ENCODE measurements at places on chromosomes 1 and 21.

DNA sequence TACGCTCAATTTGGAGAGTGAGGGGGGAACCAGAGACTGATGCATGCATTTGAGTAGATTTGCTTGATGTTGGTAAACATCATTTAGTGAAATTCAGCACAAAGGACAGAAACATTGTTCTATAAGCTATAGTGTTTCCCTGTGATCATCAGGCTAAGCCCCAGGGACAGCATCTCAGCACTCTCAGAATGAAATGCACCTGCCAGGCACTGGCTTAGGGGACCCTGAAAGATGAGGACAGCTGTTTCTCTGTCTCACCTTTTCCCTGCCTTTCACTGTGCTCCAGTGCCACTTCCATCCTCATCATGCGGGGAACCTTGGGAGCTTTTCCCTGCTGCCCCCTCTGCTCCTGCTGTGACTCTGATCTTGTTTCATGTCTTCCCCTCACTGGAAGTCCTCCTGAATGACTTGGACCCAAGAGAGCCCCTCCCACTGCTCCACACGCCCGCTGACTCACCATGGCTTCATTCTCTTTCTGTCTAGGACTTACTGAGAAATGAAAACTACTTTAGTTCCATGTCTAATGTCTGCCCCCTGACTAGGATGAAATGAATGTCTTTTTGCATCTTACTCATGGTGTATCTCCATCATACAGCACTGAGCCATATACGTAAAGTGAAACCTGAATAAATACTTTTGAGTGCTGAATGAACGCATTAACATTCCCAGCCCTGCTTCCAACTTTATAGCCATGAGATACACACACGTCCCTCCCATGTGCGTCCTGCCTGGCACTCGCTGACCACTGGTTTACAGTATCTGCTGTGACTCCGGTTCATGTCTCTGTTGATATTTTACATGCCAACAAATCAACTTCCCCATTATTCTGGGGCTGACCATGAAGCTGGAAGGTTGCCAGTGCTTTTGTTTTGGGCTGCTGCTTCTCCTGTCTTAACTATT lies 182.0 kb downstream of the PCP4 start:
- no peak for DNase-seq

GRCh38 chr1:155313261-155313660 lies 4.6 kb downstream of the FDPS start:
- DNase-seq: no peak

DNA sequence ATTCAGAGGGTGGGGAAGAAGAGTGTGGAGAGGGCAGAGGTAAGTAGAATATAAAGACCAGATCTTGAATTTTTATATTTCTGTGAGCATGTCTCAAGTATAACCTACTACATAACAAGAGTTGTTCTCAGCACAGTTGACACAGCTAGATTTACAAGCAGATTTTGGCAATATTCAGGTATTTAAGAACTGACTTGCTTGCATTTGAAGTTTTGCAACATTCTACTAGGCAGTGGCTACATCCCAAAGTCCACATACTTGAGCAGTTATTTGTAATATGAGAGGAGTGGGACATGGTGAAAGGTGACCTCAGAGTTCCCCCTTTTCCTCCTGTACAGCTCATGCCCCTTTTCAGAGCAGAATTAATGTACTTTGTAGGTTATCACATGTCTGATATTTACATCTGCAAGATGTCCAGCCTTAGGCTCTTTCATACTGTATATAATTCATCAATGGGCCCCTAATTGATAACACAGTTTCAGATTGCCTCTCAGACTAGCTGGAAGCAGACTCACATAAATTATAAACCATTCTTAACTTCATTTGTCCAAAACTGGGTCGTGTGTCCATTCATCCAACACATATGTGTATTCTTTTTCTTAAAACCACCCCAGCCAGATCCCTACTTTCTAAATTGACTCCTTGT lies 136.7 kb upstream of the RAVER2 start:
- no peak for DNase-seq

- no peak for DNase-seq
Measured at GRCh38 chr1:23097316-23097715, 71.3 kb downstream of the LUZP1 start.

DNA sequence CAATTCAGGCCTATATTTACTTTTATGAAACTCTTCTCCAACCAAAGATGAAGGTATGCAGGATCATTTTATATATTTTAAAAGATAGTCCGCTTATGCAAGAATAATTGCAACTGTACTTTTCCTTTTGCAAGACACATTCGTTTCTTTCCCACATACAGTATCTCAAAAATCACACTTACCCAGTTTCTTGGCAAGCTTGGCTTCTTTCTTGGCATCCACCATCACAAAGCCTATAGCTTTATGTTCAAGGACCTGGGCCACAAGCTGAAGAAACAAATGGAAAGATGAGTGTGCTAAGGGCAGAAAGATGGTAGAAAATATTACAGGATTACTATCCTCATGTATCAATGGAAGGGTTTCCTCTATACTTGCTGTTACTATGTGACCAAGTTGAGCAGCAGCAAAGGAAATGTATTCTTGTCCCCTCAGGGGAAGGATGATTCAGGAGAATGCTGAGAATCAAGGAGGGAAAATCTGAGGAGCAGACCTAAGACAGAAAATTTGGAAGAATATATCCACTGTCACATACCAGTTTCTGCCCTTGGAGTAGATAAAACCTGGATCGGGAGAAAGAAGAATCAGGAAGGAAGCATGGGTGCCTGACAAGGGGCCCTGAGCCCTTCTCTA lies 23.8 kb downstream of the CASQ2 start:
- no peak for DNase-seq

GRCh38 chr1:177425199-177425598 lies 254.4 kb downstream of the BRINP2 start:
- no peak for DNase-seq

DNA sequence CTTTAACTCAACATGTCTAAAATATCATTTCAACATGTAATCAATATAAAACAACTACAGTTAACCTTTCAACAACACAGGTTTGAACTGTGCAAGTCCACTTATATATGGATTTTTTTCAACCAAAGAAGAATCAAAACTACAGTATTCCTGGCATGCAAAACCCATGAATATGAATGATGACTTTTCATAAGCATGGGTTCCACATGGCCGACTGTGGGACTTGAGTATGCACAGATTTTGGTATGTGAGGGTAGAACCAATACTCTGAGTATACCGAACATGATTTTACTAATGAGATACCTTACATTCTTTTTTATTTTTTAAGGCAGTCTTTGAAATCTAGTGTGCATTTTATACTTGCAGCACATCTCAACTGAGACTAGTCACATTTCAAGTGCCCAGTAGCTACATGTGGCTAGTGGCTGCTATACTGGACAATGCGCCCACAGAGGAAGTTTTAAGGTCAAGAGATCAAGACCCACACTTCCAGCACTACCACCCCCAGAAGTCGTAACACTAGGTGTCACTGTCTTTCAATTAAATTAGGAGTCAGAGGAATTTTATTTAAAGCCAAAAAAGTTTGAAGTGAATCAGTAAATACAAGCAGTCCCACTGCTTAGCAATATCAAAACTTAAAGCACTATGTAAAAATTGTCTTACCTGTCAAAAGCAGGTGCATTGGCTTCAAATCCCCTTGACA lies 40.0 kb downstream of the SYNJ1 start:
- DNase-seq: no peak

GRCh38 chr1:99580451-99580850 lies 65.5 kb upstream of the PALMD start:
- DNase-seq: no peak

- no peak for DNase-seq
Measured at GRCh38 chr1:219459351-219460080, 153.4 kb downstream of the ZC3H11B start.

DNA sequence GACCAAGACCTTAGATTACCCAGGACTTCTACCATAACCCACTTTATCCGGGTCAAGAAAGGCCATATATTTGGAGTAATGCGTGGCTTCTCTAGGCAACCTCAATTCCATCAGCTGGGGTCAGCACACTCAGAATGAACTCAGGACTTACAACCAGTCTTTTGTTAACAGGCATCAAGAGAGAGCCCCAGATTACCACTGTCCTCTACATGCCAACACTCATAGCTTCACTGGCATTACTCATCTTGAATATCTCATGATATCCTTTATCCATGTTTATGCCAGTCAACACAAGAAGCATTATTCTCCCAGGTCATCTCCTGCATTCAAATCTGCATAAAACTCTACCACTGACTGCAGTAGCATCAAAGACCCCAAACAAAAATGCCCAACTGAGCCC lies 6.6 kb upstream of the FCGR2A start:
- DNase-seq: no peak

GRCh38 chr1:147760481-147761260 lies at the start of gene GJA5:
TSS of gene GJA5 (minus strand) at chr1:147760602. CDS start at chr1:147759238, 1,364 bp downstream.
- no peak for DNase-seq

DNA sequence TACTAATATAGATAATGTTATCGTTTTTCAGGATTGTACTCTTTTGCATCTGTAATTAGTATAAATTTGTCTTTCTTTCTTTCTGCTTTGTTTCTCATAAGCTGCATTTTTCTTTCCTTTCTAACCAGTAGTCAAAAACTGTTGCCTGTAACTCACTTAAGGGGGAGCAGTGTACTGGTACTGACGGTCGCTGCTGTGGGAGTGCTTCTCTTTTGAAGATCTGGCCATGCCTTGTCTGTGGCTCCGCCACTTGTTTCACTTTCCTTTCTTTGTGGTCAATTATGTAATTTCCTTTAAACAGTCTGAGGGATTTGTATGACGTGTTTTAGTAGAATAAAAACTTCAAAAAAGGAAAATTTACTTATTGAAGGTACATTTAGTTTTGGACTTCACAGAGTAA lies 37.0 kb downstream of the MIA3 start:
- peak; percentile 50 for DNase-seq

DNA sequence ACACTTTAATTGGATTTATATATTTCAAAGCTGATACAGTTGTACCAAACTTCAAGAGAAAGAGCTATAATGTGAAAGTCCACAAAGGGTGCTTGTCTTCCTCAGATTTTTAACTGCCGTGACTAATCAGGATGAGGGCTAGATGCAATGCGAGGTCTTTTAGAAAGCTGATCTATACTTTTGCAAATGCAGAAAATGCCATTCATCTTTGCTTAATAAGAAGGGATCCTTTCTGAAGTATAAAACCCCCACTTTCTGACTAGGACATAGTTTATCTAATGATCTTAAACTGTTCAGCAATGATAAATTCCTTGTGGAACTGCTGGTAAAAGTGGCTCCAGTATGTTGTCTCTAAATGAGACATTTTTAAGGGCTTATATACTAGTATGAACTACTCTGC lies 102.7 kb upstream of the NGF start:
- no peak for DNase-seq

DNA sequence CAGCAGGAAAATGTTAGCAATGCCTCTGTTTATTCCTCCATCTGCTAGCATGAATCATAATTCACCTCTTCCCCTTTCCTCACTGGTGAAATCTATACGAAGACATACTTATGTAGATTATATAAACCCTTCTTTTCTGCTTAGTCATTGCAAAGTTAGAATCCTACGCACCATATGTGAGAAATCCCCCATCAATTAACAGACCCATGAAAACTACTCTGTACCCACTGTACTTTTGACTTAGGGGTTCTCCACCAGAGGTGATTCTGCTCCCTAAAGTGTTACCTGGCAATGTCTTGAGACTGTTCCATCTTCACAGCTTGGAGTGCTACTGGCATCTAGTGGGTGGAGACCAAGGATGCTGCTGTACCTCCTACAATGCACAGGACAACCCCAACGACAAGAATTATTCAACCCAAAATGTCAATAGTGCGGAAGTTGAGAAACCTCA lies 49.6 kb upstream of the KCTD3 start:
- no peak for DNase-seq

Measured in activated naive CD4-positive, alpha-beta T cell (primary cell).